ENCODE measurements at places on chromosomes 16 and 17.

DNA sequence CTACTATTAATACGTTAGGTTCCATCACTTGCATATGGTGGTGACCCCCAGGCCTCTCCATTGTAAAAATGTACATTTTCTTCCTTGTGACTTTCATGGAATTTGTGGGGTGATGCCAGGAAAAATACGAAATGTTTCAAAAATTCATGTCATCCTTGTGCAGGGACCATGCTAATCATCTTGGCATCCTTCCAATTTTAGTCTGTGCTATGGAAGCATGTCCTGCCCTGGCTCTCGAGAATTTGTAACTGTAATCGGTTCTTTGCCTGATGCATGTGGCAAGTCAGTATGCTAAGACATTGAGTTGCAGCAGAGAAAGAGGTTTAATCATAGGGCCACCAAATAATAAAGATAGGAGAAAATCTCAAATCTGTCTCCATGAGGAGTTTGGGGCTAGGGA is 14.3 kb upstream of the GINS3 start:
- DNase-seq: no peak

- no peak for DNase-seq
Measured at GRCh38 chr16:35187665-35188225, 1728.3 kb downstream of the TP53TG3F start.

- DNase-seq: no peak
Measured at GRCh38 chr17:44082256-44082927, 11.9 kb downstream of the G6PC3 start.

GRCh38 chr16:14139872-14140271 is 68.8 kb downstream of the MRTFB start:
- DNase-seq: no peak

DNA sequence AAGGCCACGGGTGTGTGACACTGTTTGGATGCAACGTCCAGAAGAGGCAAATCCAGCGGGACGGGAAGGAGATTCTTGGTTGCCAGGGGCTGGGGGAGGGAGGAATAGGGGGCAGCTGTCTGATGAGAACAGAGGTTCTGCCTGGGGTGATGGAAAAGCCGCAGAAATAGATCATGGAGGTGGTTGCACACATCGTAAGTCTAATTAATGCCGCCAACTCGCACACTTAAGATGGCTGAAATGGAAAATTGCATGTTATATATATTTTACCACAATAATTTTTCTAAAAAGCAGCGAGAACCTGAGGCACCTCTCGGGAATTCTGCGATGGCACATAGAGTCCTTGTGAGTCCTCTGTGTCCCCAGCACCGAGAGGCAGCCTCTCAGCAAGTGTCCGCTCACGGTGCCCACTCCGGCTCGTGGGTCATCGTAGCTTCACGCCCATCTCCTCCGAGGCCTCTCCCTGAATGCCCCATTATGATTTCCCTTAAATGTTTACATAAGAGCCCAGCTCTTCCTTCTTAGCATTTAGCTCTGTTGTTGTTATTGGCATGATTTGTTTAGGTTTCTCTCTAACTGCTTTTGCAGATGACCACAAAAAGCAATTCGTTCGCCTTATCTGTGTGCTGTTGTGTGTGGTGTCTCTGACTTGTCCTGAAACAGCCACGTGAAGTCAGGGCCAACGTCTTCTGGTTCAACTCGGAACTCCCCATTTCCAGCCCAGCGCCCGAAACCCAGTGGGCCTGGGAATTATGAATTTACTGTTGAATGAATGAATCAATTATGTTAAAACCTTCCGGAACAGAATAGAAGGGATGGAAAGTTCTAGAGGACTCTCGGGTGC is 7.7 kb downstream of the WFDC1 start:
- no peak for DNase-seq

GRCh38 chr17:70377654-70378053 is 208.3 kb downstream of the KCNJ2 start:
- no peak for DNase-seq

- DNase-seq: no peak
Measured at GRCh38 chr16:81718637-81719036, 60.5 kb upstream of the PLCG2 start.

GRCh38 chr16:74785031-74785430 is 10.4 kb upstream of the FA2H start:
- no peak for DNase-seq

DNA sequence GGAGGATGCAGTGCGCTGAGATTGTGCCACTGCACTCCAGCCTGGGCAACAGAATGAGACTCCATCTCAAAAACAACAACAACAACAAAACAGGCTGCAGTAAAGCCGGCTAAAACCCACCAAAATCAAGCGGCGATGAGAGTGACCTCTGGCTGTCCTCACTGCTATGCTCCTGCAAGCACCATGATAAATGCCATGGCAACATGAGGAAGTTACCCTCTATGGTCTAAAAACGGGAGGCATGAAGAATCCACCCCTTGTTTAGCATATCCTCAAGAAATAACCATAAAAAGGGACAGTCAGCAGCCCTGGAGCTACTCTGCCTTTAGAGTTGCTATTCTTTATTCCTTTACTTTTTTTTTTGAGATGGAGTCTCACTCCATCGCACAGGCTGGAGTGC is 8.4 kb upstream of the LGALS3BP start:
- DNase-seq: no peak

GRCh38 chr17:58974354-58974753 is 132.3 kb downstream of the TRIM37 start:
- no peak for DNase-seq

- no peak for DNase-seq
Measured at GRCh38 chr17:145671-146541, 8.5 kb downstream of the SCGB1C2 start.

Data from small intestine (tissue), 16 donors.